ENCODE measurements at places on chromosomes 4 and X. TPM values are rescaled to one million over a fixed set of nuclear protein-coding genes. Genes with fewer than 3 reads are reported as not detected.
A peak's percentile ranks its signal among the peaks of the same experiment; 100 is the strongest.

- DNase-seq, result no peak
Measured at GRCh38 chrX:97315939-97316338, 432.2 kb downstream of the RPA4 start.

DNA sequence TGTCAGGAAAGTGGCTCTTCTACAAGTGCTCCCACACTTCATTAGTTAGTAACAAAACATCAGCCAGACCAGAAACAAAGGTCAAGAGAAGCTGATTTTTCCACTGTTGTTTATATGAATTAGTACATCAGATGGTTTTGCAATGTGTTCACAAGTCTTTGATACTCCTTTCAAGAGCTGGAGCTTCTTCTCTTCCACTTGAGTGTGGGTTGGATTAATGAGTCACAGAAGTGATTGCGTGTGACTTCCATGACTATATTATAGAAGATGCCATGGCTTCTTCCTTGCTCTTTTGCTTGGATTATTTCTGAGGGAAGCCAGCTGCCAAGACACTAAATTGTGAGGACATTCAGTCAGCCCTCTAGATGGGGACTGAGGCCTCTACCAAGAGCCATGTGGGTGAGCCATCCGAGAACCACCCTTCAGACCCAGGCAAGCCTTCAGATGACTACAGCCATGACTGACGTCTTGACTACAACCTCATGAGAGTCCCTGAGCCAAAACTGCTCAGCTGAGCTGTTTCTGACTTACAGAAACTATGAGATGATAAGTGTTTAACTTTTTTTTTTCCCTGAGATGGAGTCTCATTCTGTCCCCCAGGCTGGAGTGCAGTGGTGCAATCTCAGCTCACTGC is 18.1 kb downstream of the SOWAHB start:
- no peak for DNase-seq

DNA sequence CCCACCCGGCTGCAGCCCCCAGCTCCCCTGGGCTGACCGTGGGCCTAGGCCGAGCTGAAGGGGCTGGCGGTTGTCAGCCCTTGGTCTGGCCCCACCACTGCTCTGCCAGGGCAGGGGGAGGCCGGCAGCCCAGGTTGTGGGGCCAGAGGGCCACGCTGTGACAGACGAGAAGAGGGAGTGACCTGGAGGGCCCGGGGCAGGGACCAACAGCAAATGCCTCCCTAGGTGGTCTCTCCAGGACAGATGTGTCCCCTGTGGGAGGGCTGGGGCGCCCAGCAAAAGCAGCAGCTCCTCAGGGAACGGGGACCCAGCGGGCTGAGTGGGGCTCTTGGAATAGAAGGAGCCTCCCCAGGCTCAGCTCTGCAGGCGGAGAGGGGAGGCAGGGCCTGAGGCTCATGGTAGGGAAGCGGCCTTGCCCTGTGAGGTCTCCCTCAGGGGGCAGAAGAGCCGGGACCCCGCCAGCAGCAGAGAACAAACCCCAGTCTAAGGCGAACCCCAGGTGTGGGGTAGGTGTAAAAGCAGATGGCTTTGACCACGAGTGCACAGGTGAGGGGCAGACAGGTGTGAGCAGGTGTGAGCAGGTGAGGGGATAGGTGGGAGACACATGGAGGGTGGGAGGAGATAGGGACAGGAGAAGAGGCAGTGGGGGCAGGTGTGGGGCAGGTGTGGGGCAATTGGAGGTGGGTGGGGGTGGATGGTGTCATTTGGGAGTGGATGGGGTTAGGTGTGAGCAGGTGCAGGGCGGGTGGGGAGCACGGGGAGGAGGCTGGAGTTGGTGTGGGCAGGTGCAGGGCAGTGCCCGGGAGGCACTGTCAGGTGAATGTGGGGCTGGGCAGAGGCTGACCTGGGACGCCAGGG is 34.1 kb upstream of the SPON2 start:
- no peak for DNase-seq

- DNase-seq, result no peak
Measured at GRCh38 chrX:75957107-75957610, 172.1 kb upstream of the MAGEE2 start.

- DNase-seq, result peak; percentile 40
Measured at GRCh38 chr4:151012820-151013219, 2.3 kb downstream of the LRBA start.

DNA sequence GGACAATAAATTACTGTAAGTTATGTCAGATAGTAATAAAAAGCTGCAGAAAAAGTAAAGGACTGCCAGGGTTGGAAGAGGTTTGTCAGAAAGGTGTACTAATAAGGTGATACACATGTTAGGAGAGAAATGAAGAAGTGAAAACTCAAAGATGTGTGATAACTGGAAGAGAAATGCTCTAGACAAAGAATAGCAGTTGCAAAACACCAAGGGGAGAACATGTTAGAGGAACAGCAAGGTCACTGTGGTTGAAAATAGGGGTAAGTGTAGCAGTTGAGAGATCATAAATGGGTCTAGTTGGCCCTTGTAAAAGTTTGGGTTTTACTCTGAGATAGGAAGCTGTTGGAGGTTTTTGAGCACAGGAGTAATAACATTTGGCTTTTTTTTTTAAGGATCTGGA is 46.9 kb downstream of the HSPA4L start:
- DNase-seq, result no peak

- peak; percentile 72 for DNase-seq
Measured at GRCh38 chr4:183722731-183723560, 63.9 kb downstream of the TRAPPC11 start.

DNA sequence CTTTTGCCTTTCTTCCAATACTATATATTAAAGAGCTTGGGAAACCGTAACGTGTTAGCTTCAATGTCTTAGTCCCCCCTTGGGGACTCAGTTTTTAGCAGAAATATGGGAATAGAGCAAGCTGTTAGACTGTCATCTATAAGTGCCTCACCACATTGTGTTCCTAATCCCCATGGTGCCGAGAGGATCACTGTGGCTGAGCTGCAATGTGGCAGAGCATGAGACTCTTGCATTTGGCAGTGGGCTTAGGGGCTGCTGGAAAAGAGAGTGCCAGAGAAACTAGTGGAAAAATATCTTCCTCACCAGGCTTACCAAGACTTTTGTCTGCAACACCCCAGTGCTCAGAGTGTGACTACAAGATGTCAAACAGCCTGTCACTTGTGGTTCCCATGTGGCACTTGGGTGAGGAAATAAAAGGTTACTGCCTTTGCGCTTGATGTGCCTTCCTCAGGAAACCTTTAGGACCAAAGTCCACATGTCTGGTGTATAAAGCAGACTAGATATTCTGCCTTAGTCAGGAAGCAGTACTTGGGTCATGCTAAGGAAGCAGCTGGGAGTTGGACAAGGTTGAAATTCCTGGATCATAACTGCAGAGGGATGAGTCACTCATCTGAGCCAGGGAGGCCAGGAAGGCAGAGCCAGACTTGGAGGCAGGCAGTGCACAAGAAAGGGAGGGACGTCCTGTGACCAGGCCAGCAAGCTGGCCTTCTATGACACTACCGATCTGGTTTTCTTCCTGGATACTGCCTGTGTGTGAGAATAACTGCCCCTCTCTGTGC is 9.7 kb upstream of the MAGEA4 start:
- DNase-seq, result peak; percentile 97

DNA sequence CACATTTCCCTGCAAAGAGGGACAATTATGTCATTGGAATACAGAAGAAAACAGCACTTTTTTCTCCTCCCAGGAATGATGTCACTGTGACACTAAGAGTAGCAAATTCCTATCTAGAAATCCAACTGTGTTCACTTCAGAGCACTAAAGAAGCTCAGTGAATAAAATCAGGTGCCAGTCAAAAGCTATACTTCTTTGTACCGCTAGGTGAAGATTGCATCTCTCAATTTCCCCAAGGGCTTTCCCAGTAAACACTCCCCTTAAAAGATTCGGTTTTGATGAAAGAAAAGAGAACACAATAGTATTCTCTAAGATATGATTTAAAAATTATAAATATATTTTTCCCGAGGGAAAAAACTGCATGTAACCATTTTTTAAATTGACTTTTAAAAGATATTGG is 104.7 kb upstream of the MID1 start:
- DNase-seq, result no peak

- DNase-seq, result no peak
Measured at GRCh38 chr4:112975567-112976355, 73.7 kb upstream of the ANK2 start.

DNA sequence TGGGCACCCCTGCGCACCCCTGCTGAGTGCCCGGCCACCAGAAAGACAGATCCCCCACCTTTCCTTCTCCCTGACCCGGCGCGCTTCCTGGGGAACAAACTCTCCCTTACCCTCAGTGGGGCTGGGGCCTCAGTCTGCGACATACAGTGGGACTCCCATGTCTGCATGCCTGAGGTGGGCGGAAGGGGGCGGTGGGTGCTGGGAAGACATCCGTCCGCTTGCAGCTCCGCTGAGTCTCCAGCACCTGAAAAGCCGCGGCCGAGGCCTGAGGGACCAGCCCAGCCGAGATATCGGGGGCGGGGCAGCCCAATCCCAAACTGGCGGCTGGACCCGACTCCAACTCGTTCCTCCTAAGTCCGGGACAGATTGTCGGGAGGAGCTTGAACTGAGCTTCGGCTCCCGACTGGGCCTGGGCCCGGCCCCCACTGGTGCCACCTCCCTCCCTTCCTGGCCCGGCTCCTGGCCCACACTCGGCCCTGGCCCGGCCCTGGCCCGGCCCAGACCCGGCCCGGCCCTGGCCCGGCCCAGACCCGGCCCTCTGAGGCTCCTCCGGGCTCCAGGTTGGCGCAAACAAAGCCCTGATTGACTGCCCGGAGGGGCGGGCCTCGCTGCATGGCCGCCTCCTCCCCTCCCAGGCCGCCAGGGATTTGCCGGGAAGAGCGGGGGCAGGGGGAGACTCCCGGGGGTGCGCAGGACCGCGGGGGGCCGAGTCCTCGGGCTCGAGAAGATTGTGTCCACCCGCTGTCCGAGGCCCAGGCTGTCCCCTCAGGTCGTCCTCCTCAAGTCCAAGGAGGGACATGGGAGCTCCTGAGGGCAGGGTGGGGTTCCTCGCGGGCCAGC is 877 bp upstream of the SLC16A2 start:
- peak; percentile 34 for DNase-seq

TRIM2 gene
- 56.0 TPM for total RNA-seq

GRCh38 chr4:139282721-139283075 is 2.7 kb upstream of the MGARP start:
- DNase-seq, result no peak

GRCh38 chr4:157992948-157993839 is 179.6 kb downstream of the GASK1B start:
- DNase-seq, result no peak

DNA sequence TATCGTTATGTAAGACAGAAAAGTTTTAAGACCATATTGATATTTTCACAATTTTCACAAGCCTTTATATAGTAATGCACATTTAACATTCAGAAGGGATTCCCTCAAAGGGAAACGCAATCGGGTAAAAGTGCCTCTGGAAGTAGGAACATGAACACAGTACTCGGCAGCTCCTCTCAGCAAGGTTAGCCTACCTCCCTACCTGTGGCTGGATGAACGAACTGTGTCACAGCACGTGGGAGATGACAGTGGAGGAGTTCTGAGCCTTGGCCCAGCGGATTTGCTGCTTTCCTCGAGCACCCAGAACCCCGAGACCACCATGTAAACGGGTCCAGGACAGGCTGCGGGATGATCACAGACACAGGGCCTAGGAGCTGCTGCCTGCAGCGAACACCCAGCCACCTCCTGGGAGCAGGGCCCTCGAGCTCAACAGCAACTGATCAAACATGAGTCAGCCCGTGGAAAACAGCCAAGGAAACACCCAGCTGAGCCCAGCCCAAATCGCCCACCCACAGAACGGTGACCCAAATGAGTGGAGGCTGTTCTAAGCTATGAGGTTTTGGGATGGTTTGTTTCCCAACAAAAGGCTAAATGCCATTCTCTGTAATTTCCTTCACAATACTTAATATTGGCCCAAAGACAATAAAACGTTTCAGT is 30.4 kb downstream of the FAT1 start:
- DNase-seq, result no peak

- DNase-seq, result no peak
Measured at GRCh38 chrX:2136848-2137247, 363.9 kb downstream of the DHRSX start.

ARR3 gene
- total RNA-seq, result not detected

DNA sequence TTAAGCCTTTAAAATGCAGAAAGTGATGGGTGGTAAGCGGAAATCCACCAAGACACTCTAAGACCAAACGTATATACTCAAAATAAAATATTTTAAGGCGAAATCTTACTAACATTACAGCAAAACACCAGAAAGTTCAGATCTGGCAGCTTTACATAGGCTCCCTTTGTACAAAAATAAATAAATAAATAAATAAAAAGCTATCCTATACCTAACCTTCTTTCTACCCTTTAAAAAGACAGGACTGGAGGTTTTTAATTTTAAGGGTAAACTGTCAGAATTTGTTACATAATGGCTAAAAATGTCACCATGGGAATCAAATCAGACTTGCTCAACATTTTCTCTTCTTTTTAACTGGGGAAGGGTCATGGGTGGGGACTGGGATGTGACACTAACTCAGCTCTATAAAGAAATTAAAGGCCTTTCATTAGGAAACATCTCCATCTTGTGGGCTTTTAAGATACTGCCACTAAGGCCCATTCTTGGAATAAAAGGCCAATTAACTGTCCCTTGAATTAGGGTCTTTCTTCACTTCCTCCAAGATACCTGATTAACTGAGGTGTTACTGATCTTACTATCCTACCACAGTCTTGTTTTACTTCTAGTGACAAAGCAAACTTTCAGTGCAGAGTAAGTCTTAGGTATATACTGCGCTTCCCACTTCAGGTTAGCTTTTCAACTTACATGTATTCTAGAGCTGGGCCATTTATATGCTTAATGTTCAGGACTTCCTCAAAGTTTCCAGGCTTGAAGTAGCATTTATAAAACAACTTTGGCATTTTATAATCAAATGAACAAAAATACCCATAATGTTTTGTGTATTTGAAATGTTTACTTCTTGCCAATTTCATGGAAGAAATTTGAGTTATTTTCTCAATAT is 13.3 kb downstream of the HNRNPD start:
- DNase-seq, result no peak

GRCh38 chr4:188396037-188396436 is 256.8 kb downstream of the TRIML1 start:
- no peak for DNase-seq

- no peak for DNase-seq
Measured at GRCh38 chr4:83536362-83537272, 709 bp downstream of the GPAT3 start.

- no peak for DNase-seq
Measured at GRCh38 chr4:182904211-182904761, 12.9 kb downstream of the DCTD start.

UGT2B17 gene
- total RNA-seq, result not detected

LNX1 gene
- 3.3 TPM for total RNA-seq

APBB2 gene
- total RNA-seq, result 33.6 TPM

- no peak for DNase-seq
Measured at GRCh38 chrX:132689612-132690563, 201.1 kb upstream of the MBNL3 start.

SYAP1 gene
- total RNA-seq, result 29.0 TPM

DNA sequence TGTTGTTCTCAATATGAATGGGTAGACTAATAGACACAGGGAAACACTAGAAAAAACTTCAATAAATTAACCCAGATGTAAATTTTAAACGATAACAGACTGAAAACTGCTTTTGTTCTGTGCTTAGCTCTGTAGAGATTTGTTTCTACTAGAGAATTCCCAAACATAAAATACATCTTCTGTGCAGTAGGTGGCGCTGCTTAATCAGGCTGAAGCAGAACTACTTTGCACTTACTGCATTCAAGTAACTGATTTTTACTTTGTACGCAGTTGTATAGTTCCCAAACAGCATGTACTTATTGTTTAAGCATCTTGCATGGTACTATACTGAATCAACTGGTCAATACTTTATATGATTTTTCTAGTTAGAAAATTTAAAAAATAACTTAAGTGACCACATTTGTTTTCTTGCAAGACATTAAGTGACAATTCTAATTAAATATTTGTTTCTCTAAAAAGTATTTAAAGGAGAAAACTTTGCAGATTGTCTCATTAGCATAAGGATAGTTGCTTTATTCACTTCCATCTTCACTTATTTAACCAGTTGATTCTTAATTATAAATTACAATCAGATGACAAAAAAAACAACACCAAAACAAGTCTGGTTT is 490.6 kb downstream of the IL15 start:
- peak; percentile 38 for DNase-seq
